CD4-positive, alpha-beta T cell treated with Interleukin-15 for 1 hour (primary cell): ENCODE measurements at places on chromosomes 5 and 9.
A peak's percentile ranks its signal among the peaks of the same experiment; 100 is the strongest.

GRCh38 chr9:13171261-13171660 is 108.2 kb downstream of the MPDZ start:
- DNase-seq: no peak

- DNase-seq: no peak
Measured at GRCh38 chr5:54655761-54656160, 138.2 kb downstream of the SNX18 start.

GRCh38 chr5:165594693-165595092 is 2089.3 kb downstream of the MAT2B start:
- DNase-seq: no peak

- no peak for DNase-seq
Measured at GRCh38 chr9:84846906-84847305, 177.4 kb downstream of the NTRK2 start.

DNA sequence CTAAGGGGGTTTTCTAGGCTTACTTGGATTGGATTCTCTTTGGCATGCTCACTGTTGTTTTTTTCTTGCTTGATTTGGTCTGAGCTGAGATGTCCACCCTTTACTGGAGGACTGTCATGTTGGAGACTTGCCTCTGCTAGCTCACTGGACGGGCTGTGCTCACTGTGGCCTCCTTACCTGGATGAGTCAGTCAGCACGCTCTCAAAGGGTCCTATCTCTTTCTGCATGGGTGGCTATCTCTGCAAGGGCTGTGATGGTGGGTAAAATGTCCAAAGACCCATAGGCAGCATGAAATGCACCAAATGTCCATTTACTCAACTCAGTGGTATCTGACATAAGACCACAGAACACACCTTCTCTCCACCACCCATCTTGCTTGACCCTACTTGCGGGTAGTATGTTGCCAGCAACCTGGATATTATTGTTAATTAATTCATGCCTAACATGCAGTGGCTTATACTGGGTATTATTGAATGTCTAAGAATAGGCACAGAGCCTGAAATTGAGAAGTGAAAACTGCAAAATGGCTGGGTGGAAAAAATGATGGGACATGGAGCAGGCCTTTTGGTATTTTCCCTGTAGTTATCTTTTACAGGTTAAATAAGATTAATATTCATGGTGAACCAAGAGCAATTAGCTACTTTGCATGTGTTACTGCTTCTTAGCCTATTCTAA is 68.9 kb upstream of the TLE1 start:
- DNase-seq: no peak

DNA sequence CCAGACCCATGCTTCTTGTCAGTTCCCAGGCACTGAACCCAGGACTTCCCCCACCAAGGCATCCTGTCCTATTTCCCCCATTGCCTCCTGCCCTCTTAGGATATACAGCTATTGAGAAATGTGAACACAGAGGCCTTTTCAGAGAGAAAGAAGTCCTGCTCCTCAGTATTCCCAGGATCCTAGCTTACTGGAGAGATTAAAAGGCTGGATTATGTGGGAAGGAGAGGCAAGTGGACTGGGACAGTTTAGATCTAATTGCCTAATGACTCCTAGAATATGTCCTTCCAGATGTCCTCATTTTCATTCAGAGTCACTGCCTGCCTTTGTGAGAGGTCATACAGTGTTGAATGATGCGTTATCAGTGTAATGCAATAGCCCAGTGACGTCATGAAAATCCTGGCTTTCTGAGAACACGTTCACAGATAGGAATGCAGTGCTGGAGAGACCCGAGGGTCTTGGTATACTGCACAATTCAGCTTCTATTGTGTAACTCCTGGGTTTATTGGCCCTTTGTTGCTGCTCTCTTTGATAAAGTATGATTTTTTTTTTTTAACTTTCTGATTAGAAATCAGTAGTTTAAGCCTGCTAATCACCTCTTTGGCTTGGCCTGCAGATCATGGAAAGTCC is 26.2 kb downstream of the WWC1 start:
- no peak for DNase-seq

DNA sequence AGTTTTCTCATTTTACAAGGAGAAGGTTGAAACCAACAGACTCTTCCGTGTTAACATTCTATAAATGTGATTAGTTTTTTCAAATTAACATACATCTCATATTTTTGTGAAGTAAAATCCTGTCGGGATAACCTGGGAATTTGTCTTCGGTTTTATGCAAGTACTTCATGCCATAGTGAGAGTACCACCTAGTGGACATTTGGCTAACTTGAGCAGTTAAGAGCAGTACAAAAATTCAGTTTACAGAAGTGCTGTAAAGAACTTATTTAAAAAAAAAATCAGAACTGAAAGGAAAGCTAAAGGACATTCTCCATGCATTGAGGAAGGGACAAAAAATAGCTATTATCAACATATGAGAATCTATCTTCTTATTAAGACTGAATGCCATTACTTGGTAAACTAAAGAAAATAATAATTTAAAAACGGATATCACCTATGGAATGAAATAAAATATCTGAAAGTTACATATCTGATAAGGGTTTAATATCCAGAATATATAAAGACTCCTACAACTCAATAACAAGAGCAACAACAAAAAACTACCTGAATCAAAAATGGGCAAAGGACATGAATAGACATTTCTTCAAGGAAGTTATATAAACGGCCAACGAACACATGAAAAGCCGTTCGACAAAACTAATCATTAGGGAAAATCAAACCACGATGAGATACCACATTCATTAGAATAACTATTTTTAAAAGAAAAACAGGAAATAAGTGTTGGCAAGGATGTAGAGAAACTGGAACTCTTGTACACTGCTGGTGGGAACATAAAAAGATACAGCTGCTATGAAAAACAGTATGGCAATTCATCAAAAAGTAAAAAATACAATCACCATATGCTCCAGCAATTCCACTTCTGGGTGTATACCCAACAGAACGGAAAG is 117.0 kb upstream of the GNA14 start:
- no peak for DNase-seq

DNA sequence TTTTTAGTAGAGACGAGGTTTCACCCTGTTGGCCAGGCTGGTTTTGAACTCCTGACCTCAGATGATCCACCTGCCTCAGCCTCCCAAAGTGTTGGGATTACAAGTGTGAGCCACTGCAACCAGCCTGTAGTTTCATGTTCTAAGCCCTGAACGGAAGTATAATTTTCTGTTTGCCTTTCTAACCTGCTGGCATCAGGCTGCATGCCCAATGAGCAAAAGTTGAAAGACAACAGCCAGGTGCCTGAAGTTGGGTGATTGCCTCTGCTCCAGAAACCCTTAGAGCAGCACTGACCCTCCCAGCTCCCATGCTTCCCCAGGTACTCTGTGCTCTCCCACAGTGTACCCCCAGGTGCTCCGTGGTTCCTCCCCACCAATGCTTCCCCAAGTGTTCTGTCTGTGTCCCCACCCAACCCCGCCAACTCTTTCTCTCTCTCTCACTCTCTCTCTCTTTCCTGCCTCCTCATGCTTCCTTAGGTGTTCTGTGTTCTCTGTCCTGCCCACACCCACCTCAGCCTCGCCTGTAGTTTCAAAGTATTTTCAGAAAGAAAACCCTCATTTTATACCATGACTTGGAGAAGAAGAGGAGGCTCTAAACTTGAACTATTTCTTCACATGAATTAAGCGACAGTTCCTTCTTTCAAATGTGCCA is 145.3 kb downstream of the SNCAIP start:
- no peak for DNase-seq

DNA sequence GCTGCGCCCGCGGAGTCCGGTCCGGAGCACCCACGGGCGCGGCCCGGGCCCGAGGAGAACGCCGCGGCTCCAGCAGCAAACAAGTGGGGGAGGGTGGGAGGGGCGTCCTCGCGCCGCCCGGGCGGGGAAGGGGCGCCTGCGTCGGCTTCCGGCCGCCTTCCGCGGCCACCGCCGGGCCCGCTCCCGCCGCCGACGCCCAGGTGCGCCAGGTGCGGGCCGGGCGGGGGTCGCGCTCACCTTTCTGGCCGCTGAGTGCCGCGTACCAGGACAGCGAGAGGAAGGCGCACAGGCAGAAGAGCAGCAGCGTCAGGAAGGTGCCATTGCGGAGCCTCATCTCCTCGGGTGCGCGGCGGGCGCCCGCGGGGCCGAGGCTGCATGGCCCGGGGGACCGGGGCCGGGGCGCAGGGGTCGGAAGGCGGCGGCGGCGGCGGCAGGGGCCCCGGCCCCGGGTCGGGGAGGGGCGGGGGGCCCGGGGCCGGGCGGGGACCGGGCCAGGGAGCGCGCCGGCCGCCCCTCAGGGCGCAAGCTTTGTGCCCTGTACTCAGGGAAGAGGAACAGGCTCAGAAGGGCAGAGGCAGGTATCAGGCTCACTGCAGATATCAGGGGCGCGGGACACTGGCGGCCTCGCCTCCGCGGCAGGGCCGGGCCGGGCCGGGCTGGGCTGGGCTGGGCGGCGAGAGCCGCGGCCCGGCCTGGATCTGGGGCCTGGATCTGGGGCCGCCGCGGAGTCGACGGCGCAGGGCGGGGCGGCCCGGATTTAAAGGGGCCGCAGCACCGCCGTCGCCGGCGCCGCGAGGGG is at the start of gene MGAT4B:
Gene MGAT4B (minus strand): TSS at position 617 of the 799 bp plus-strand sequence. CDS start 283 bp downstream, at position 334.
- DNase-seq: peak; percentile 72

DNA sequence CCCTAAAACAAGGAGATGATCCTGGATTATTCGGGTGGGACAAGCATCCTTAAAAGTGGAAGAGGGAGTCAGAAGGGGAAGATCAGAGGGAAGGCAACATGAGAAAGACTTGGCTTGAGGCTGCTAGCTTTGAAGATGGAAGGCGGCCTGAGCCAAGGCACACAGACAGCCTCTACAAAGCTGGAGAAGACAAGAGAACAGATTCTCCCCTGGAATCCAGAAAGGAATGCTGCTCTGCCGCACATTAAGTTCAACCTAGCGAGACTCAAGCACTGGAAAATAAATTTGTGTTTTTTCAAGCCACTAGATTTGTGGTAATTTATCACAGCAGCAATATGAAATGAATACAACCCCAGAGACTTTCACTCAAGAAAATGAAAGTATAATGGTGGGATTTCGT is 17.9 kb downstream of the SLC36A3 start:
- DNase-seq: no peak

DNA sequence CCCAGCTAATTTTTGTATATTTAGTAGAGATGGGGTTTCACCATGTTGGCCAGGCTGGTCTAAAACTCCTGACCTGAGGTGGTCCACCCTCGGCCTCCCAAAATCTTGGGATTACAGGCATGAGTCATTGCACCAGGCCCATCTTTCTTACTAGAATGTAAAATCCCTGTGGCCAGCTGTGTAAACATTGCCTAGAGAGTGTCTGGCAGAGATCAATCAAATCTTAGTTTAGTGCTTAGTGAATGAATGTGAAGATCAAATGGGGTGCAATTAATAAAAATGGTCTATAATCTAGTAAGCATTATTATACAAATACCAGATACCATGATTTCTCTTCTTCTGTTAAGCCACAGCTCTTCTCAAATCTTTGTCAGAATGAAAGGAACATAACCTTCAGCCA is 289.9 kb downstream of the KCTD16 start:
- DNase-seq: no peak

GRCh38 chr5:121630402-121630801 is 221.3 kb upstream of the FTMT start:
- no peak for DNase-seq

DNA sequence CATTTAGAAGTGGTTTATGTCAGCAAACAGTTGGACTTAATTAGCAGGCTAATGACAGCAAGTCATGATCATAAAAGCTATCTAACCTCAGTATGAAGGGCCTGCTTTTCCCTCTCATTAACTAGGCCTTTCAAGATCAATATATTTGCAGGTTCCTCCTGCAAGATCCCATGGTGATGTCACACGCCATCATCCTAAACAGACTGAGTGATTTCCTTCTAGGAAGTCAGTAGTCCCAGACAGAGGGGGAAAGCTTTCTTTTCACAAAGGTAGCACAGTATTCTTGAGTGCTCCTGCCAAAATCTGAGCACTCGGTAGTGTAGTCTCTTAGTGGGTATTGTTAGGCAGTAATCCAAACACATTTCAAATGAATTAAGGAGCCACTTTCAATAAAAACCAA is 52.5 kb downstream of the UIMC1 start:
- no peak for DNase-seq

GRCh38 chr5:106127985-106128384 is 1542.8 kb downstream of the EFNA5 start:
- no peak for DNase-seq

DNA sequence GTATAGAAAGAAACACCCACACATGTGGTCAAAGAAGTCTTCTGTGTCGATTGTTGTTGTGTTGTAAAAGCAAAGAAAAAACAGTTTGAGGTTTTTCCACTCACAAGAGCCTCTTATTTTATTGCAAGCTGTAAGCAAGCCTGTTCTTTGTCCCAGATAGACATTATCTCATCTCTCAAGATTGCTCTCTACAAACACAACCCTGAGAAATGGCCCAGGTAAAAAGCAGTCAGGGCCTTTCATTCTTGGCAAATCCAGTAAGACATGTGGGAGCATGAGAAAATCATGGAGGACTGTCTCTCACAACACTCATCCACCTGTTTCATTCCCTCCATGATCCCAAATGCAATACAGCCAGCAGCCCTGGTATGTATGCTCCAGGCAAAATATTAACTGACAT is 286.6 kb upstream of the POU5F2 start:
- no peak for DNase-seq

- no peak for DNase-seq
Measured at GRCh38 chr9:122248448-122248865, 16.2 kb downstream of the RBM18 start.

DNA sequence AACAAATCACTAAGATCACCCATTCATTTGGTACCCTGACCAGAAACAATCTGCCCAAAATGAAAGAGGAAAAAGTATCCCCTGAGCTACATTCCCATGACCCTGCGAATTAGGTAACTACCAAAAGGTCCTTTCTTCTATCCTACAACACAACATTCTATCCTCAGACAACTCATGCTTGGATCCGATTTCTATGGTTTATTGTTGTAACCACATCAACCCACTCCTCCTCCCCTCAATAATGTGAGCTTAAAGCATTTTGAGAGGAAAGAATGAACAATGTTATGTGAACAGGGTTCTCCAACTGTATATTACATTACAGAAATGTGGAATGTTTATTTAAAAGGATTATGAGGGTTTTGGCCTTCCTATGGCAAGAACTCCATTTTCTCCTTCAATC is 4.0 kb downstream of the SLC35D2 start:
- DNase-seq: no peak
